ENCODE measurements at places on chromosomes 1 and 21.

DNA sequence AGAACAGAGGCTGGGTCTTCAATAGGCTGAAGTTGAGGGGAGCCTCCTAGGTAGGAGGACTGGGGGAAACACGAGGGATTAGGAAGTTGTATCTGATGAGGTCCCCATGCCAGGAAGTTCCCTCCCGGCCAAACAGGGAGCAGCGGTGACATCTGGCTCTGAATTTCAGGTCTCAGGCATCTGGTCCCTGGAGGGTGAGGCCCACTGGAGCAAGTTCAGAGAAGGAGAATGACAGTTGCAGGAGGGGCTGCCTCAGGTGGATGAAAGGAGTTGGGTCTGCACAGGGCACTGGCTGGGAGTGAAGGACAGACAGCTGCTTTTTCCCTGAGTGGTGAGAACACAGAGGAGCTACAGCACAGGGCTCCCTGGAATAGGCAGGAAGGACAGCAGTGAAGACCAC, 9.1 kb downstream of the TMEM9 start:
- no peak overlapping the region for H3K4me3 ChIP-seq
- H3K4me1 ChIP-seq: peaks cover 3% of the 10 kb centered on the region
- H3K27me3 ChIP-seq: peaks cover 9% of the 10 kb centered on the region
- no peak for DNase-seq
- H3K36me3 ChIP-seq: peaks cover 69% of the 10 kb centered on the region
- no peak overlapping the region for H3K27ac ChIP-seq

DNA sequence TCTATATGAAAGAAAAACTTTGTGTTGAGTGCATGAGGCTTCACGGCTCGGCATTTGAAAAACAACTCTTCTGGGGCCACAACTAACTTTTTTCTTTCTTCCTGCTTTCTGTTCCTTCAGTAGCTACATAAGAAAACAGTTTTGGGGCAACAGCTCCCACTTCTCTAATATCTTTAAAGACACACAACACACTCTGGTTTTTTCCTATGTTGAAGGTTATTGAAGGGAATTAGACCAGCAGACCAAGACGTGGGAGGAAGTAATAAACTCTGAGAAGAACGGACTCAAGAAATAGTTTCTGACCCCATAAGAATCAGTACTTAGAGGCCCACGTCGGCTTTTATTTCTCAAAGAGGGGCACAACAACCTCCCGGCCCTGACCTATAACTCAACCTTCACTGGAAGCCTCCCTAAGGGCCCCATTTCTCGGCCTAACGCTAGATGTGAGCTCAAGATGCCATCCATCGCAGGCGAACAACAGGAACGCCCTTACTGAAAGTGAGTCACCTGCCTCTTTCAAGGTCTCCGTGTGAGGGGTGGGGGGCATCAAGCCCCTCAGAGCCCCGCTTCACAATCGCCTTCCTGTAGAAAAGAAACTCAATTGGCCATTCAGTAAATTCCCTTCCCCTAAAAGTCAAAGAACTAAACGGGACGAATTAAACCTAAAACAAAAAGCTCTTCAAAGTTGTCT, 844 bp downstream of the ZMYM6 start:
- H3K4me1 ChIP-seq: peaks cover 11% of the 10 kb centered on the region
- H3K27ac ChIP-seq: peak overlapping the region; percentile 94
- DNase-seq: no peak
- H3K27me3 ChIP-seq: peaks cover 4% of the 10 kb centered on the region
- H3K36me3 ChIP-seq: peaks cover 5% of the 10 kb centered on the region

DNA sequence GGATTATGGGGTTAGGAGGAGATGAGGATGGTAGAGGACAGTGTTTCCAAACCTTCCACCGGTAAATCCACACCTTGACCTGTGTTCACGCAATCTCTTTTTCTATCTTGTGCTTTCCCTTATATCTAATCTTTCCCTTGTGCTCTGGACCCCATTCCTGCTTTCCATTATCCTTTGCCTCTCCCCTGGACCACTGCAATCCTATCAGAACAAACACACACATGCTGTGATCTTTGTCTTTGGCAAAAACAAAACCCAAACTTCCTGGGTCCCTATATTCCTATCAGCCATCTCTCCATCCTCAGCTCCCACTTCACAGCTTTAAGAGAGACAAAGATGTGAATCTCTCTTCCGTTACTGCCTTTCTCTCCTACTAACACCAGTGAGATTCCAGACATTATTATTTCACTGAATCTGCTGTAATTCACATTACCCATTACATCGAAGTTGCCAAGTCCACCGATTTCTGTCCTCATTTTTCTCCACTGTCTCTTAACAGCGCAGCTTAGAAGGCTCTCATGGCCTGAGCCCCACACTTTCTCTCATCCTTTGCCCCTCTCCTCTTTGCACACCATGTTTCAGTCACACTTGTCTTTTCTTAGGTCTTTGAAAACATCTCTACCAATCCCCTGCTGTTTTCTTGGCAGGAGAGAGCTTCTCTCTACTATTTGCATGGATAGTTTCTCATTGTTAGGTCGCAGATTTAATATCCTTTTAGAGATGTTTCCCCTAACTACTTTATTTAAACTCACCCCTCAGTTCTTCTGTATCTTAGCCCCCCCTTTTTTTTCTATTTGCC, 230.0 kb upstream of the B3GALT2 start:
- H3K4me3 ChIP-seq: no peak overlapping the region
- no peak for DNase-seq
- peaks cover 3% of the 10 kb centered on the region for H3K27me3 ChIP-seq

GRCh38 chr1:178324003-178324402, 172.8 kb downstream of the CLEC20A start:
- peaks cover 4% of the 10 kb centered on the region for H3K36me3 ChIP-seq
- H3K4me1 ChIP-seq: peaks cover 12% of the 10 kb centered on the region
- peaks cover 2% of the 10 kb centered on the region for H3K27me3 ChIP-seq
- no peak overlapping the region for H3K4me3 ChIP-seq

GRCh38 chr1:84260852-84261518, 40.5 kb upstream of the SAMD13 start:
- H3K36me3 ChIP-seq: no peaks in the 10 kb centered on the region
- DNase-seq: no peak
- H3K4me1 ChIP-seq: peaks cover 3% of the 10 kb centered on the region
- H3K4me3 ChIP-seq: no peak overlapping the region
- peaks cover 1% of the 10 kb centered on the region for H3K27me3 ChIP-seq
- no peak overlapping the region for H3K27ac ChIP-seq

GRCh38 chr1:164141797-164142196, 417.2 kb upstream of the PBX1 start:
- H3K4me1 ChIP-seq: no peaks in the 10 kb centered on the region
- DNase-seq: no peak
- H3K4me3 ChIP-seq: no peak overlapping the region
- no peak overlapping the region for H3K27ac ChIP-seq
- H3K36me3 ChIP-seq: no peaks in the 10 kb centered on the region

DNA sequence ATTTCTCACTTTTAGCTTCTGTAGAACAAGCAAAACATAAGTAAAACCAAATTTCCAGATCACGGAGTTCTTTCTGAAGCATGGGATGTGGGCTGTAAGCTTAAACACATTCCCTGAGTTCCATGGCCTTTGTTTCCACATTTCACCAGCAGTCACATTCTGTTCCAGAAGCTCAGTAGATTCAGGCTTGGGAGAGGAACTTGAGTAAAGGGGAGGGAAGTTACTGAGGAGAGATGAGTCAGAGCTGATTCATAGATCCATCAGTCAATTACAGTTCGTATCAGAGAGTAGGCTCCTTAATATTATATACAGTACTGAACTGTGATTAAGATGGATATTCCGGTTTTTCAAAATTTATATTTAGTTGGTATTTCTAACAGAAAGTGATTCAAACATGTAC, 614.3 kb downstream of the NCAM2 start:
- peaks cover 2% of the 10 kb centered on the region for H3K4me1 ChIP-seq
- no peaks in the 10 kb centered on the region for H3K27me3 ChIP-seq
- H3K36me3 ChIP-seq: no peaks in the 10 kb centered on the region
- H3K27ac ChIP-seq: no peak overlapping the region

- H3K4me3 ChIP-seq: peak overlapping the region; percentile 16
- no peak for DNase-seq
- H3K4me1 ChIP-seq: no peaks in the 10 kb centered on the region
- peaks cover 3% of the 10 kb centered on the region for H3K27me3 ChIP-seq
- peaks cover 4% of the 10 kb centered on the region for H3K36me3 ChIP-seq
- H3K27ac ChIP-seq: no peak overlapping the region
Measured at GRCh38 chr1:222583079-222583478, 6.7 kb downstream of the TAF1A start.

DNA sequence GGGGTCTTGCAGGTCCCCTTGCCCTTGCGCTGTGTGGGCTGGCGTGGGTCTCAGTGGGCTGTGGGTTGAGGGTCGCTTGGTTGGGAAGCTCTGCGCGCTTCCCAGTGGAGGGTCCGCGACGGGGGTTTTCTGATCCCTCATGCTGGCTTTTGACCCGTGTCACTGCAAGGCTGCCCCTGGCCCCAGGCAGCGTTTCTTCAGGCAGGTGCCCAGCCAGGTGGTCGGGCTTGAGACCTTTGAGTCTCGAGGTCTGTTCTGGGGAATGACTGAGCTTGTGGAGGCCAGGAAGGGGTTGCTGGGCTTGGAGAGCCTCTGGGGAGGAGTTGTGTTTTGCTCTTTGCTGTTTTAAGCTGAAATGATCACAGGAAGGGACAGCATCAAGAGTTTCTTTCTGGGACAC, 5.3 kb downstream of the SKI start:
- DNase-seq: no peak
- H3K36me3 ChIP-seq: peaks cover 8% of the 10 kb centered on the region
- peak overlapping the region; percentile 47 for H3K4me3 ChIP-seq

DNA sequence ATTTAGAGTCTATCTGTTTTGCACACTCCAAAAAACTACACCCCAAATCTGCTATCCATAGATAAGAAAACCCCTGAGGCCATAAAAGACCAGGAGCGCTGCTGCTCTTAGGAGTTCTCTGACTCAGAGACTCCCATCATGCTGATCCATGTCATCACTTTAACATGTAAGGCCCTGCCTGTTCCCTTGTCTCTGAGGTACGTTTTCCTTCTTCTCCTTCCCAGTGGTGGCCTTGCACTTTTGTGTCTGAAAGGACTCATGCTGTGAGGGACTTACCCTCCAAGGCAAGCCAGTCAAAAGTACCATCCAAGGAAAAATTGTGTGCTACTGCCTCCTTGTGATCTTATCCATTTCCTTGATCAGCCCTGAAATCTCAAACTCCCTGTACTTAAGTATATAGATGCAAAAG, 427.4 kb upstream of the NCAM2 start:
- H3K27me3 ChIP-seq: no peaks in the 10 kb centered on the region
- no peak overlapping the region for H3K4me3 ChIP-seq
- no peaks in the 10 kb centered on the region for H3K36me3 ChIP-seq

DNA sequence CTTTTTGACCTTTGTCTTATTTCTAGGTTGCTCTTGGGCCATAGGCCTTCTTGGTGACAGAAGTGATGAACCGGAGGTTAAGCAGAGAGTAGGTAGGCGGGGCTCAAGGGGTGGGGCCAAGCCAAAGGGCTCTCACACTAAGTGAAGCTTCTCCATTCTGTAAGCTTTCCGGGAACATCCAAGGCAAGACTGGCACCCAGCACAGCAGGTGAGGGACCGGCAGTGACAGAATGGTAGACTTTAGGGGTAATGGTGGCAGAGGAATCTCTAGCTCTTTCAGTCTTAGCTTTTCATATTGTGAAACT, at the start of gene TNFAIP8L2:
Gene TNFAIP8L2, plus strand, starts transcription at position 135 of the 305 bp plus-strand sequence. CDS start 2,049 bp downstream, outside the sequence.
- peaks cover 11% of the 10 kb centered on the region for H3K27me3 ChIP-seq
- peak within 1 kb of the TSS; percentile 34 for H3K4me3 ChIP-seq
- peaks cover 31% of the 10 kb centered on the region for H3K4me1 ChIP-seq
- peaks cover 19% of the 10 kb centered on the region for H3K36me3 ChIP-seq
- H3K27ac ChIP-seq: peak within 1 kb of the TSS; percentile 44

GRCh38 chr1:58573705-58574591, 3.1 kb downstream of the TACSTD2 start:
- H3K27ac ChIP-seq: no peak overlapping the region
- no peaks in the 10 kb centered on the region for H3K36me3 ChIP-seq
- H3K27me3 ChIP-seq: peaks cover 15% of the 10 kb centered on the region
- no peak for DNase-seq

DNA sequence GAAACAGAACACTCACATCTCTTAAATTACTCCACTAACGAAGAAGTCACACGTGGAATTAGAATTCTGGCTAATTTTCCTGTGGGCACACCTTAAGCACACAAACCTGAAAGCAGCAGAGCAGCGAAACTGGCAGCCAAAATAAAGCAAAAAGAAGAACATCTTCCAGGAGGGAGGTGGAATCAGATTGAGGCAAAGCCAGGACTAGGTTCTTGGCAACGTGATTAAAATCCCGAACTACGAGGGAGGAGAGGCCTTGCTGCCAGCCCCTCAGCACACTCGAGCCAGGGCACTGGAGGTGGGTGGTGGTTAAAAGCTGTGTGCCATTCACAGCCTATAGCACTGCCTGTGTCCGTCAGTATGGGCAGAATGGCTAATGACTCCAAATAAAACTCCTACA, 58.0 kb downstream of the HIVEP3 start:
- peaks cover 5% of the 10 kb centered on the region for H3K27me3 ChIP-seq
- H3K4me1 ChIP-seq: peaks cover 14% of the 10 kb centered on the region
- no peak overlapping the region for H3K4me3 ChIP-seq
- DNase-seq: no peak

GRCh38 chr1:175808573-175808972, 65.2 kb upstream of the TNR start:
- H3K4me3 ChIP-seq: no peak overlapping the region
- peaks cover 26% of the 10 kb centered on the region for H3K4me1 ChIP-seq
- H3K27ac ChIP-seq: no peak overlapping the region
- H3K36me3 ChIP-seq: no peaks in the 10 kb centered on the region
- no peaks in the 10 kb centered on the region for H3K27me3 ChIP-seq

- peaks cover 35% of the 10 kb centered on the region for H3K36me3 ChIP-seq
- H3K4me3 ChIP-seq: peak overlapping the region; percentile 94
- peaks cover 26% of the 10 kb centered on the region for H3K27me3 ChIP-seq
- peak overlapping the region; percentile 68 for H3K27ac ChIP-seq
- peaks cover 64% of the 10 kb centered on the region for H3K4me1 ChIP-seq
Measured at GRCh38 chr1:39410915-39411436, 80.5 kb upstream of the BMP8A start.

GRCh38 chr1:11157867-11158266, 31.3 kb upstream of the ANGPTL7 start:
- peak overlapping the region; percentile 98 for H3K27ac ChIP-seq
- H3K4me3 ChIP-seq: no peak overlapping the region
- DNase-seq: no peak
- peaks cover 1% of the 10 kb centered on the region for H3K27me3 ChIP-seq

DNA sequence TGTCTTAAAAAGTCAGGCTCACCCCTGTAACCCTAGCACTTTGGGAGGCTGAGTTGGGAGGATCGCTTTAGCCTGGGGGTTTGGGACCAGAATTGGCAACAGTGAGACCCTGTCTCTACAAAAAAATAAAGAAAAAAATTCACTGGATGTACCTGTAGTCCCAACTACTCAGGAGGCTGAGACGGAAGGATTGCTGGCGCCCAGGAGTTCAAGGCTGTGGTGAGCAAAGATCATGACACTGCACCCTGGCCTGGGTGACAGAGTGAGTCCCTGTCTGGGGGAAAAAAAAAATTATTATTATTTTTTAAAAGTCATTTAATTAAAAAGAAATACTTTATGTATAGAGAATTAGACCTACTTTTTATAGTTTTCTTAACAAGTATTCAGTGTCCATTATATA, 47.1 kb downstream of the ZMYM4 start:
- peaks cover 16% of the 10 kb centered on the region for H3K36me3 ChIP-seq
- no peak overlapping the region for H3K27ac ChIP-seq
- no peak overlapping the region for H3K4me3 ChIP-seq
- peaks cover 5% of the 10 kb centered on the region for H3K4me1 ChIP-seq
- no peak for DNase-seq
